ENCODE measurements at places on chromosomes 6 and 20. TPM values are rescaled to one million over a fixed set of nuclear protein-coding genes. Genes with fewer than 3 reads are reported as not detected.

GRCh38 chr6:54992789-54993188 lies 146.2 kb downstream of the FAM83B start:
- DNase-seq, result no peak

DNA sequence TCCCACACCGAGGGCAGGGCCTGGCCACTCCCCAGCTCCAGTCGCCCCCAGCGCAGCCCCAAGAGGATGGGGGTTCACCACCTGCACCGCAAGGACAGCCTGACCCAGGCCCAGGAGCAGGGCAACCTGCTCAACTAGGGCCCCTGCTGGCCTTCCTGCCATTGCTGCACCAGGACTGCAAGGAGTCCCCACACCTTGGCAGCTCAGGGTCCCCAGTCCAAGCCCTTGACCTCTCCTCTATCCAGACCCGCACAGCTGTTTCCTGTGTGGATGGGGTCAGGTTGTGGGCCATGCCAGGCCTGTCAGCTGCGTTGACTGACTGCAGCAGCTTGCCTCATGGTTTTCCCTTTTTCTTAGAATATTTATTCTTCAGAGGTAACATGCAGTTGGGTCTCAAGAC lies 4.4 kb downstream of the LRRC73 start:
- no peak for DNase-seq

GRCh38 chr6:155404937-155405336 lies 50.7 kb downstream of the NOX3 start:
- no peak for DNase-seq

DNA sequence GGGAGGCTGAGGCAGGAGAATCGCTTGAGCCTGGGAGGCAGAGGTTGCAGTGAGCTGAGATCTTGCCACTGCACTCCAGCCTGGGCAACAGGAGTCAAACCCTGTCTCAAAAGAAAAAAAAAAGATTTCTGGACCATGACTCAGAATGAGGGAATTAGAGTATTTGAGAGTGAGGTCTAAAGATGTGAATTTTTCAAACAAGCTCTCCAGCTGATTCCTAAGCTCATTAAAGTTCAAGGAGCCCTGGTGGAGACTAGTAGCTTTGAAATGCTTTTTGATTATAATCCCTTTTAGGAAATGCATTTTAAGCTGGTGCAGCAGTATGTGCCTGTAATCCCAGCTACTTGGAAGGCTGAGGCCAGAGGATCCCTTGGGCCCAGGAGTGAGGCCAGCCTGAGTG lies 21.8 kb upstream of the SRF start:
- DNase-seq, result no peak

GRCh38 chr20:63079971-63080370 lies 73.2 kb upstream of the BHLHE23 start:
- no peak for DNase-seq

GRCh38 chr20:56372850-56373249 lies 14.1 kb downstream of the FAM210B start:
- DNase-seq, result no peak

GRCh38 chr6:53813801-53814200 lies 19.0 kb downstream of the LRRC1 start:
- no peak for DNase-seq

The BANF2 gene
- total RNA-seq, result not detected

The LHFPL5 gene
- total RNA-seq, result not detected
